Breast epithelium (tissue), 4 donors: ENCODE measurements at places on chromosomes 2 and 18.
A peak's percentile ranks its signal among the peaks of the same experiment; 100 is the strongest.

DNA sequence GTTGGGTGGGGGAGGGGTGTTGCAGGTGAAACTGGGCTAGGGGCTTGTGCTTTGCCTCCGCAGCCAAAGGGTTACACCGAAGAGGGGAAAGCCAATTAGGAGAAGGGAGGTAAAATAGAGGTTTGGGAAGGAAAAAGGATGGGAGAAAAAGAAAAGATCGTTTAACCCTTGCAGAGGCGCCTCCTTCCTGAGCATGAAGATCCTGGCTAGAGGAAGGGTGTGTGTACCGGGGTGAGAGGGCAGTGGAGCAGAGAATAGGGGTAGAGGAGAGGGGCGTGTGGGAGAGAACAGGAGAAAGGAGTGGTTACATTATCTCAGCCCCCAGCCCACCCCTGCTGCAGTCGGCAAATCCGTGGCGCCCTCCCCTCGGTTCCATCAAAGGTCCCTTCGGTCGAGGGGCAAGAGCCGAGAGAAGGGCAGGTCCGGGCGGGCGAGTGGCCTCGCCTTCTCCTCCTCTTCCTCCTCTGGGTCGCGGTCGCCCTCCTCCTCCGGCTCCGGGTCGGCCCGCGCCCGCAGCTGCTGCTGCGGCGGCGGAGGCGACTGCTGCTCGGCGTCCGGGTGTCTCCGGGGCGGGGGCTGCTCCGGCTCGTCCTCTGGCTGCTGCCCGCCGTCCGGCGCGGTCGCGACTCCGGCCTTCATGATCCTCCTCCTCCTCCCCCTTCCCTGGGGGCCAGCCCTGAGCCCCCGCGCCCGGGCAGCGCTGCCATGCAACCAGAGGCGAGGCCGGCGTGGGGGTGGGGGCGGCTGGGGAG is 1.1 kb downstream of the MARCHF4 start:
- H3K4me3 ChIP-seq, result peak overlapping the region; percentile 33
- peaks cover 7% of the 10 kb centered on the region for H3K4me1 ChIP-seq
- no peaks in the 10 kb centered on the region for H3K36me3 ChIP-seq

DNA sequence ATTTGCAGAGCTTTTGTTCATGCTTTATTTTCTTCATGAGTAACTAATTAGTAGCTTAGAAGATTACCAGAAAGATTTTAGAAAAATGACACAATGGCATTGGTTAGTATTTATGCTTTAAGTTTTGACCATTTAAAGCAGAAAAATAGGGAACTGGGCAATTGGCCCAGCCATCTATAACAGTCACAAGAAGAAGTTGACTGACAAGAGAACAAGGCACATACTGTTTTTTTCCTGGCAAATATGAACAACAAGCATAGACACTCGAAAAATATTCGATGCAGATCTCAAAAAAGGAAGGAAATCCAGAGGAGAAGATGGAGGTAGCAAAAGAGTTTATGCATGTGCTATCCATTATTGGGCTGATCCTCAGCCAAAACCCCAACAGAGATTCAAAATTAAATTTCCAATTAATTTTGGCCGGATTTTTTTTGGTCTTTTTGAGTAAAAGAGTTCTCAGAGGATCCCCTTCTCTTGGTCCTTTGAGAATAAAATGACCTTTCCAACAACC is 200.8 kb upstream of the SLC35G4 start:
- H3K27me3 ChIP-seq, result no peaks in the 10 kb centered on the region
- H3K27ac ChIP-seq, result no peak overlapping the region
- no peak for DNase-seq
- no peaks in the 10 kb centered on the region for H3K36me3 ChIP-seq

- H3K4me3 ChIP-seq, result no peak overlapping the region
- H3K36me3 ChIP-seq, result no peaks in the 10 kb centered on the region
- no peak for DNase-seq
- no peak overlapping the region for H3K27ac ChIP-seq
- no peaks in the 10 kb centered on the region for H3K4me1 ChIP-seq
Measured at GRCh38 chr18:56019156-56019555, 431.2 kb upstream of the TCF4 start.

GRCh38 chr2:148613231-148614013 is 31.1 kb upstream of the EPC2 start:
- no peak for DNase-seq
- H3K4me3 ChIP-seq, result no peak overlapping the region
- no peaks in the 10 kb centered on the region for H3K27me3 ChIP-seq
- H3K36me3 ChIP-seq, result no peaks in the 10 kb centered on the region
- no peaks in the 10 kb centered on the region for H3K4me1 ChIP-seq
- H3K27ac ChIP-seq, result peak overlapping the region; percentile 15

GRCh38 chr2:238467062-238467461 is 40.3 kb downstream of the ASB1 start:
- no peak for DNase-seq
- H3K27ac ChIP-seq, result no peak overlapping the region
- no peak overlapping the region for H3K4me3 ChIP-seq
- H3K4me1 ChIP-seq, result no peaks in the 10 kb centered on the region
- H3K36me3 ChIP-seq, result no peaks in the 10 kb centered on the region

- H3K4me1 ChIP-seq, result no peaks in the 10 kb centered on the region
- H3K36me3 ChIP-seq, result no peaks in the 10 kb centered on the region
- H3K27me3 ChIP-seq, result no peaks in the 10 kb centered on the region
- H3K4me3 ChIP-seq, result no peak overlapping the region
- H3K27ac ChIP-seq, result no peak overlapping the region
Measured at GRCh38 chr2:193446967-193447366, 1252.2 kb upstream of the TMEFF2 start.

DNA sequence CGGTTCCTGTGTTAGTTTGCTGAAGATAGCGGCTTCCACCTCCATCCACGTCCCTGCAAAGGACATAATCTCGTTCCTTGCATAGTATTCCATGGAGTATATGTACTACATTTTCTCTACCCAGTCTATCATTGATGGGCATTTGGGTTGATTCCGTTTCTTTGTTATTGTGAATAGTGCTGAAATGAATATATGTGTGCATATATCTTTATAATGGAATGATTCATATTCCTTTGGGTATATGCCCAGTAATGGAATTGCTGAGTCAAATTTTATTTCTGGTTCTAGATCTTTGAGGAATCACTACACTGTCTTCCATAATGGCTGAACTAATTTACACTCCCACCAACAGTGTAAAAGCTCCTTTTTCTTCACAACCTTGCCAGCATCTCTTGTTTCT is 255.4 kb upstream of the CDH2 start:
- no peak overlapping the region for H3K27ac ChIP-seq
- no peaks in the 10 kb centered on the region for H3K36me3 ChIP-seq
- no peaks in the 10 kb centered on the region for H3K27me3 ChIP-seq
- H3K4me3 ChIP-seq, result no peak overlapping the region
- no peaks in the 10 kb centered on the region for H3K4me1 ChIP-seq
